Ascending aorta (tissue), 2 donors: ENCODE measurements at places on chromosomes 13 and 19.

- peak within 1 kb of the TSS; percentile 98 for H3K27ac ChIP-seq
- peaks cover 3% of the 10 kb centered on the region for H3K4me1 ChIP-seq
- DNase-seq, result peak; percentile 84
- H3K27me3 ChIP-seq, result no peaks in the 10 kb centered on the region
- H3K4me3 ChIP-seq, result peak within 1 kb of the TSS; percentile 100
These were observed at the start of gene EHD2 for GRCh38 chr19:47713046-47714021. Gene EHD2 (plus strand): TSS chr19:47713422. CDS start chr19:47716613, 3,191 bp downstream.

DNA sequence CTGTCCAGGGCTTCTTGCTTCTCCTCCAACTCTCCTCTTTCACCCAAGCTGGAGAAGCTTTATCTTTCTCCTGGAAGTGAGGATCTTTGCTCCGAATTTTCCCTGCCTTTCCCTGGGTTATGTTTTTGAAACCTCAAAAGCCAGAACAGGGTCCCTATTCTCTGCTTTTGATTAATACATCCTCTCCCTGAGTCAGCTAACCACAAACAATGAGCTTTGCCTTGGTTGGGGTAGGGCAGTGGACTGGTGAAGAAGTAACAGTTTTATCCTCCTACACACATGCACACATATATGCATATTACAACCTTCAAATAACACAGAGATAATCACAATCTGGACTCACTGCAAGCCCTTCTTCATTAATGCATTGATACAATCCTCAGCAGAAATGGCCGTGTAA lies 44.6 kb downstream of the DLEU7 start:
- no peak for DNase-seq
- H3K27ac ChIP-seq, result no peak overlapping the region
- peaks cover 5% of the 10 kb centered on the region for H3K4me1 ChIP-seq
- H3K4me3 ChIP-seq, result no peak overlapping the region

DNA sequence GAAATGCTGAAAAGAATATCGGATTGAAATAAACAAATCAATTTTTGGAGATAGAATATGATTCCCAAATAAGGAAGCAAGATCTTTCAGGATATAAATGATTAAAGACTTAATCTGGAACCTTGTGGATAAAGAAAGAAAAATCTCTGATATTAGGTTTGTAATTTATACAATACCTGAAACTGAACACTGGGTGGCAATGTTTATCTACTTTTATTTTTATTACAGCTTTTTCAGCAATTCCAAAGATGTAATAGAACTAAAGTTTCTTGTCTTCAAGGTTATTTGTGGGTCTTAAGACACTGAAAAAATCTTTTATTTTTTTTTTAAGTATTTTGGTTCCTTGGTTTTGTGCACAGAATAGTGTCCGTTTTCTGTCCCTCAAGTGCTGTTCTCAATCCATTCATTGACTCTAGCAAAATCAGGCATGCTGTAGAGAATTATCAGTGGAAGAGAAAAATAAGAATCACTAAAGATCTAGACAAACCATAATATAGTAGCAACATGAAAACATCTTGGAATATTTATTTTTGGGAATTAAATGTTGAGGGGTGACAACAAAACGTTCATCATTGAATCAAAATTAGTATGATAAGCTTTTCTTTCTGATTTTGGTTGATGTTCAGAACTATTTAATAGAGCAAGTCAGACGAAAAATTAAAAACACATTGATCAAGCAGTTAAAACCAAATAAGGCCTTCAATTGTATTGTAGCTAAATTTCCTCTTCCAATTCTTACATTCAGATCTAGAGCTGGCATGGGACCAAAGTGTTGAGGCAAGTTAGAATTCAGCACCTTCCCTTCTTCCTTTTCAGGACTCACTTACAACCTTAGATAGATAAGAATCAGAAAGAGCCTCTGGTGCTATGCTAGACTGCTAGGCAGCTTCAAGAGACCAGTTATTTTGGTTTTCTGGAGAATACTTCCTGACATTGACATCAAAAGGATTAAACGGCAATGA lies 704.4 kb upstream of the PCDH20 start:
- no peak overlapping the region for H3K4me3 ChIP-seq
- H3K4me1 ChIP-seq, result no peaks in the 10 kb centered on the region
- H3K27ac ChIP-seq, result no peak overlapping the region

DNA sequence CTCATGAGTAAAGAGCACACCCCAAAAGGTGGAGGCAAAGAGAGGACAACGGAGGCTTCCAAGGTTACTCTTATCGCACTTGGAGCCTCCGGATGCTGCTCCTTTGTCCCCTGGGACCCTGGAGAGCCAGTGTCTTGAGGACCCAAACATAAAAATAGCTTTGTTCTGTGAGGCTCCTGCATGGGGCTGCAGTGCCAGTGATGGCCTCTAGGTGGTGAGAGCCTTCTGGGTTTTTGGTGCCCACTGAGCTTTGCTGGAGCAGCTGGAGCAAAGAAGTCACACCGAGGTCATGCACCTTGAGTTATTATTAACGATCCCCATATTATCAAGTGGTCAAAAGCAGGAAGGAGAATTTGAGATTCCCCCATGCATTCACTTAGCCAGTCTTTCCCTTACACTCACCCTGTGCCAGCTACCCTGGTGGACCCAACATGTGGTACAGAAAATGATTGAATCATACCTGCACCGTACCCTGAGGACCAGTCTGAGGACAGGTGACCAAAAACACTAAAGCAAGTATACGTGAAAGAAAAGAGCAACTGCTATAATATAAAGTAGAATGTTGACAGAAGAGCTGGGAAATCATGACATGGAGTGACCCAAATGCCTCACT lies 41.5 kb downstream of the ZNF682 start:
- H3K4me3 ChIP-seq, result no peak overlapping the region
- H3K4me1 ChIP-seq, result no peaks in the 10 kb centered on the region
- no peak overlapping the region for H3K27ac ChIP-seq
- H3K36me3 ChIP-seq, result no peaks in the 10 kb centered on the region
- H3K27me3 ChIP-seq, result no peaks in the 10 kb centered on the region

DNA sequence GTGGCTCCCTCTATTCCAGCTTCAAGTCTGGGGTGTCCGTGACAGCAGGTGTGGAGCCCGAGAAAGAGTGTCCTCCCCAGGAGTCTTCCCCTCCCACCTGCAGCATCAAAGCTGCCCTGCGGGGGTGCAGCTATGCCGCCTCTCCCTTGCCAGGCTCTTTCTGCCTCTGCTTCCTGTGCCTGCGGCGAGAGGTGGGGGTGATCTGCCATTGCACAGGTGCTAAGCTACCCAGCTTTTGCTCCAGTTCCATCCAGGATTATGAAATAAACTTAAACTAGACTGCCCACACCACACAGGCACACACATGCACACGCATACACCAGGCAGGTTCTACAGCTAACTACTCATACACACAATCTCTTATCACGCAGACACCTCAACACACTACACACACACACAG lies 104.7 kb upstream of the CLDN10 start:
- no peak overlapping the region for H3K27ac ChIP-seq
- H3K4me3 ChIP-seq, result no peak overlapping the region
- no peaks in the 10 kb centered on the region for H3K4me1 ChIP-seq
- H3K27me3 ChIP-seq, result no peaks in the 10 kb centered on the region

GRCh38 chr19:18167975-18168645 lies 5.5 kb upstream of the IFI30 start:
- H3K4me1 ChIP-seq, result peaks cover under 1% of the 10 kb centered on the region
- H3K4me3 ChIP-seq, result no peak overlapping the region
- H3K36me3 ChIP-seq, result peaks cover 46% of the 10 kb centered on the region
- no peaks in the 10 kb centered on the region for H3K27me3 ChIP-seq

DNA sequence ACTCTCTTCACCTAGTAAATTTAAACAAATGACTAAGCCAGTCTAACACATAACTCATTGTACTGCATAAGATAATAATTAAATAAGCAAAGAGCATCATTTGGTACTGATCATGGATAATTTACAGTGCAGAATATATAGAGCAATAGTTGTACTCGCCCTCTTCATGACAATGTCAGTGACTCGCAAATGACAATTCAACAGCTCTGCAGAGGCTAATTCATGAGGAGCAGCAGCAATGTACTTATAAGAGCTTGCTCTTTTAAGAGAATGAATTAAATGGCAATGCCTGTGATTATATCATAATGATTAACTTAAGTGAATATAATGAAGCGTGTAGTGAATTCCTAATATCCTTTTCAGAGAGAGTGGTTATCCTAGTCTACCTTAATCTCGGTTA lies 284.5 kb upstream of the PCDH20 start:
- H3K27me3 ChIP-seq, result no peaks in the 10 kb centered on the region
- H3K36me3 ChIP-seq, result no peaks in the 10 kb centered on the region
- no peaks in the 10 kb centered on the region for H3K4me1 ChIP-seq

DNA sequence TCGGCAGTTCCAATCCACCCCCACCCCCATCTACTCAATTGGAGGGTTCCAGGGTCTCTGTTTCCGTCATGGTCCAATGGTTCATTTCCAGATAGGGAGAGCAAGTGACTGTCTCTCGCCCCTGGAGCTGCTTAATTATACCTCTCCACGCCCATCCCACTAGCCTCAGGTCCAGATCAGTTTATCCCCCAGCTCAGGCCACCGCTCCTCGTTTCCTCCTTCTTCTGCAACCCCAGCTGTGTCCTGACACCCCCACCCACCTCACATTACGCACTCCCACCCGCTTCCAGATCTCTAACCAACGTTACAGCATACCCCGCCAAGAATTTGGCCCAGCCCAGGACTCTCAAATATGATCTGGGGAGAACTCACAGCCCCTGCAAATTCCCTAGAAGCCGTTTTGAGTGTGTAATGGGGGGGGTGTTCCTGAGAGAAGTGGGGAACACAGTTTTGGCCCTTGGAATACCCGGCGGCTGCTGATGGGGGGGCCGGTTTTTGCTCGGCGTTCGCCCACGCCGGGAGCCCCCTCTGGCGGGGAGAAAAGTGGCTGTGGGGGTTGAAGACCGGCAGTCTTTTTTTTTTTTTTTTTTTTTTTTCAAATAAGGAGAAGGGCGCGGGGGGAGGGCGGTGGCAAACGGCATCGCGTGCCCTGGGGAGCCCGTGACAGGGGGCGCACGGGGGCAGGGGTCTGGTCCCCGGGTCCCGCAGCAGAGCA lies 1.7 kb upstream of the PDE4A start:
- peak overlapping the region; percentile 26 for H3K4me3 ChIP-seq
- H3K27ac ChIP-seq, result no peak overlapping the region
- H3K4me1 ChIP-seq, result peaks cover 20% of the 10 kb centered on the region
- DNase-seq, result no peak
- no peaks in the 10 kb centered on the region for H3K36me3 ChIP-seq

GRCh38 chr19:48755084-48755641 lies at the start of gene FGF21:
Gene FGF21 (plus strand): TSS chr19:48755524. CDS start chr19:48756237, 713 bp downstream.
- H3K27ac ChIP-seq, result no peak within 1 kb of the TSS
- no peak for DNase-seq
- H3K4me3 ChIP-seq, result no peak within 1 kb of the TSS
- H3K27me3 ChIP-seq, result no peaks in the 10 kb centered on the region
- peaks cover 3% of the 10 kb centered on the region for H3K4me1 ChIP-seq

GRCh38 chr13:94988654-94989053 lies 276.3 kb upstream of the SOX21 start:
- H3K27ac ChIP-seq, result no peak overlapping the region
- no peaks in the 10 kb centered on the region for H3K4me1 ChIP-seq
- H3K36me3 ChIP-seq, result no peaks in the 10 kb centered on the region
- DNase-seq, result no peak

DNA sequence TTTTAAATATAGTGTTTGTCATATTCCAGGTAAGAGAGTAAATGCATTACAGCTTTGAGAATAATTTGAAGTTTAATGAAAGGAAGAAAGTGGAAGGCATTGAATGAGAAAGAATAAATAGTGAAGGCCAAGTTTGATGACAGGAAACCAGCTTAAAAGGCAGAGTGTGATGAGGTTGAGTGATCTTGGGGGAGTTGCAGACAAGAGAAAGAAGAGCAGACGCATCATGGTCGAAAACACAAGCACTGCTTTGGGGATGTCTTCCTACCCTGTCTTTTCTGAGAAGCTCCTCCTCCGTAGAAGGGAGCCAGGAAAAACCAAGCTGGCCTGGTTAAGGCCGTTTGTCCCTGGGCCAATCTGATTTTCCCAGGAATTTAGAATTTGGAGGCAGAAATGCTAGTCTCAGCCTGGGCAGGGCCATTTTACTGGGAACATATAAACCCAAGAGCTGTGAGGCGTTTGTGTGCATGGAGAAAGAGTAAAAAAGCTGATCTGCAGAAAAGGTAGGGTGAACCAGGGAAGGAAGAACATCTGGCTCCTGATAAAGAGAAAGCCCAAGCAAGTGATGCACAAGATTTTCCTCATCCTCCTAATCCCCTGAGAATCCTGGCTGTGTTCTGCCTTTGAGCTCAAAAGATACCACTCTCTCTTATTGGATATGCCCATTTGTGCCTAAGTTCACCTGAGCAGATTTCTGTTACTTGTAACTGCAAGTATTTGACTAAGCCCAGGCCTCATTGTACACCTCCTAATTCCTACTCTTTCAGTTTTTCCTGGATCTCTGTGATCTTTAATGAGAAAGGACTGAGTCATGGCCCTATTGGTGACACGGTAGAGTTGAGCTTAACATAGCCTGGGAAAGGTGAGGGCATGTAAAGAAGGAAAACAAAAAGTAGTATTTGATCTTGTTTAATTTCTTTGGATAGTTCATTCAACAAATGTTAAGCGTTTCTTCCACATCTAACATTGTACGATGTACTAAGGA lies 80.0 kb downstream of the WDFY2 start:
- H3K27ac ChIP-seq, result peak overlapping the region; percentile 60
- no peaks in the 10 kb centered on the region for H3K36me3 ChIP-seq
- DNase-seq, result no peak
- no peaks in the 10 kb centered on the region for H3K4me1 ChIP-seq

DNA sequence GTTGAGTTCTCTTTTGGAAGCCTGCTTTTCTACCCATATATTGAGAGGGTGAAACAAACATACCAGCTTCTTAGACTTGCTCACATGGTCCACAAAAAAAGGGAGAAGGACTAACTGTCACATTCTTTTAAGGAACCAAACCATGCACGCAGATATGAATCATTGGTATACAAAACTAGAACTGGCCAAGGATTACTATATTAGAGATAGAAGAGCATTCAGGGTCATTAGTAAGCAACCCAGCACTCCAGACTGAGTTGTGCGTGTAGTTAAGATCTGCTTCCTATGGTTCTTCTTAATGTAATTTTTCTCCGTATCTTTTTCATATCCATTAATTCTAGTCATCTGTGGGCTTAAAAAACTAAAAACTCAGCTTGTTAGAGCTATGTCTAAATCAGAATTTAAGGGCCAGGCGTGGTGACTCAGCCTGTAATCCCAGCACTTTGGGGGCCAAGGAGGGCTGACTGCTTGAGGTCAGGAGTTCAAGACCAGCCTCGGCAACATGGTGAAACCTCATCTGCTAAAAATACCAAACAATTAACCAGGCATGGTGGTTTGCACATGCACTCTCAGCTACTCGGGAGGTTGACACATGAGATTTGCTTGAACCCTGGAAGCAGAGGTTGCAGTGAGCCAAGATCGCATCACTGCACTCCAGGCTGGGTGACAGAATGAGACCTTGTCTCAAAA lies 19.6 kb downstream of the ALG5 start:
- H3K27ac ChIP-seq, result no peak overlapping the region
- no peak overlapping the region for H3K4me3 ChIP-seq
- H3K27me3 ChIP-seq, result no peaks in the 10 kb centered on the region
- peaks cover 52% of the 10 kb centered on the region for H3K36me3 ChIP-seq

DNA sequence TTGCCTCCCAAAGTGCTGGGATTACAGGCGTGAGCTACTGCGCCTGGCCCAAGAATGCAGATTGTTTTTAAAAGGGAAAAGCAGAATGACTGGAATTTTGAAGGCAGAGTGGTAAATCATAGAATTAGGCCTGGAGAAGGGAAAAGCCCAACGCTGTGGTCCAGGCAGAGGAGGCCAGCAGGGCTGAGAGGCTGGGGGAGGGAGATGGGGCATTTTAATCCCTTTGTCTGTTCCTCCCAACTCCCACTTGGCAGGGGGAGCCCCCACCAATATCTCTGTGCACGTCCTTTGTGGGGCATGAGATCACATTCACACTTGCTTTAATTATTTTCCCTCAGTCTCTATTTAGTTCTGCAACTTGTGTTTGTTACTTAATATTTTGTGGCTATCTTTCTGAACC lies 54.4 kb upstream of the RANBP3 start:
- no peak overlapping the region for H3K4me3 ChIP-seq
- H3K27me3 ChIP-seq, result no peaks in the 10 kb centered on the region
- peaks cover 4% of the 10 kb centered on the region for H3K36me3 ChIP-seq
- H3K4me1 ChIP-seq, result no peaks in the 10 kb centered on the region
